Inflammatory macrophage treated with lipopolysaccharide for 4 hours (primary cell): ENCODE measurements at places on chromosomes 7 and 10.
A peak's percentile ranks its signal among the peaks of the same experiment; 100 is the strongest.

DNA sequence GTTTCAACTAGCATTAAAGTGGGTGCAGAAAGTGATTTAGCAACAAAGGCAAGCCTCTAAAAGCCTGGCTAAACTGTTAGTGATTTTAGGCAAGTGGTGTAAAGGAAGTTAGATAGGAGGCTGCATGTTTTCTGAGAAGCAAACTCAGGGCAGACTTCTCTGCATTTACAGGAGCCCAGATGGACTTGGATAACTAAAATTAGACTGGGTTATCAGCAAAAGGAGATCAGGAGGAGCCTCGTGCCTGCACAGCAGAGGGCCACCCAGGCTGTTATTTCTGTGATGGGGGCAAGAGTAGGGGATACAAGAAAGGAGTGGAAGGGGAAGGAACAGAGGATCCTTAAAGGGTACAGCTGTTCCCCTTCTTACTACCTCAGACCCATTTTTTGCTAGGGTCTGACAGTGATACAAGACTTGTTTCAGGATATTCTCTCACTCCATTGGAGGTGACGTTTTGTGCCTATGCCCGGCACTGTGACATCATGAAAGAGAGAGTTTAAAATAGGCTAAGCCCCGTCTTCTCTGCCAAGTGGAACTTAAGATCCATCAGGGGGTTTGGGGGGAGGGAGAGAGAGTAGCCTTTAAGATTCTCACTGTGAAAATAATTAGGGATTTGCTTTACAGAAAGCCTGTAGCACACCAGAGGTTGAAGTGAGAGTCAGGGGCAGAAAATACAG lies 49.6 kb upstream of the PDCD4 start:
- DNase-seq: no peak

DNA sequence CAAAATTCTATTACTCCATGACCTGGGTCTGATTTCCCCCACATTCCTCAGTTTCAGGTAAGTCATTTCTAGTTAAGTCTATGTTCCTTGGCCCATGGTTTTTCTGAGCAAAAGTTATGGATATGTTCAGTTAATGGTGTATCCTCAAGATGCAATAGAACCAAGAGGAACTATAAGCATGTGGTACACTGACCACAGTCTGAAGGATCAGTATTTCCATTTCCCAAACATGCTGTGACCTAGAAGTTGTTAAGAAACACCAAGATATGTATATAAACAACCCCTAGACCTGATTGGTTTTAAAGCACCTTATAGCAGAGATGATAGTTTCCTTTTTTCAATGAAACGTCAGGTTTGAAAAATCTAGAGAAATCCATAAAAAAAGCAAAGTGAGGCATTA lies 94.2 kb upstream of the ABCB5 start:
- peak; percentile 60 for DNase-seq

DNA sequence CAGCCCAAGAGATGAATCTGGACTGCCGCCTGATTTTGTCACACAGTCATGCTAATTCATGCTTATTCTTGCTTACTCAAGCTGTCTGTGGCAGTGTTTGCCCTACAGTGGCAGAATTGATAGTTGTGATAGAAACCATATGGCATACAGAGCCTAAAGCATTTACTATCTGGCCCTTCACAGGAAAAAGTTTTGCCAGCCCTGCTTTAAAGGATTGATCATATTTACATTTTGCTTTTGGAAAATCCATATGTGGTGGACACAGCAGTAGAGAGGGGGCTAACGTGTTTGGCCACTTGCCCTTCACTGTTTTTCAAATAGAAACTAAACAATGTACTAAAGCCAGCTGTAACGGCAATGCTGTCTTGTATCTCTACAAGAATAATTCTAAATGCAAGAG lies 974.0 kb upstream of the GHITM start:
- DNase-seq: no peak

DNA sequence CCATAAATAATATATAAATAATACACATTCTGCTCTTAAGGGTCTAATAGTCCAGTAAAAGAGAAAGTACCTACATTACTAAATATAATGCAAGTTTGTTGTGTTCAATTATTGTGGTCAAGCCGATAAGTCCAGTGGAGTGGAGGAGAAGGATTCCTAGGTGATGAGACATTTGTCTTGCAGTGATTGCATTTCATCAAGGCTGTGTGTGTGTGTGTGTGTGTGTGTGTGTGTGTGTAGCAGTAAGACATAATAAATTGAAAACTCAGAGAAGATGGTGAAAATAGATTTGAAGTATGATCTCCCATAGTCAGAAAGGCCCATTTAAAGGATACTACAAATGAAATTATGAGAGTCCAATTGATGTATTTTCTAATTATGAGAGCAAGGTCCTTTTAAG lies 192.5 kb upstream of the SEMA3C start:
- no peak for DNase-seq

- DNase-seq: no peak
Measured at GRCh38 chr10:5933909-5934546, 43.3 kb downstream of the IL15RA start.

DNA sequence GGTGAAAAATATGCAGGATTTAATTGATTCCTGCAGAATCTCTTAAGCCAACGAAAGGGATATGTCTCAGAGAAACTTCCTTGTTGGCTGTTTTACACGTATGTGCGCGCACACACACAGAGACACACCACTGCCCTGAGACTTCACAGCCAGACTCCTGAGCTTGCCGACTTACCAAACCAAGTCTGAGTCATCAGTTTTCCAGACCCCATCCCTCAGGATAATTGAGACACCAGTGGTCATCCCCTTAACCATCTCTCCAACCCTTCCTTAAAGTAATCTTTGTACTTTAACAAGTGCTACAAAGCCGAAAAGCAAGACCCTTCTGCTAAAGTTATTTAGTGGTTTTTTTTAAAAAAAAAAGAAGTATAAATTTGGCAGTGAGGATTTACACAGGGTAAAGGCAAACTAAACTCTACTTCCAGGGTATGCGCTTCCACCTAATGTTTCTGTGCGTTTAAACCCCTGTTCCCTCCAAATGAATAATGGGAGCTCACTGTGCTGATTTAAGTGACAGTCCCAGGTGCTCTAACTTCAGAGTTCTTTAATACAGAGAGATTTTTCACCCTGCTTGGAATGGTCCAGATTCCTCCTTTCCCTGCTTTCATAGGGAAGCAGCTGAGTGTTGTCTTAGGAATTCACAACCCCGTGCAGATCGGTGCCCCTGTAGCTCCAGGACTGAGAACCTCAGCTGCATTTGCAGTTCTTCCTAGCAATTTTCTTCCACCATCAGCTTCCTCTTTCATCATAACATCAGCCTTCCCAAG lies 198.5 kb downstream of the INHBA start:
- DNase-seq: no peak

DNA sequence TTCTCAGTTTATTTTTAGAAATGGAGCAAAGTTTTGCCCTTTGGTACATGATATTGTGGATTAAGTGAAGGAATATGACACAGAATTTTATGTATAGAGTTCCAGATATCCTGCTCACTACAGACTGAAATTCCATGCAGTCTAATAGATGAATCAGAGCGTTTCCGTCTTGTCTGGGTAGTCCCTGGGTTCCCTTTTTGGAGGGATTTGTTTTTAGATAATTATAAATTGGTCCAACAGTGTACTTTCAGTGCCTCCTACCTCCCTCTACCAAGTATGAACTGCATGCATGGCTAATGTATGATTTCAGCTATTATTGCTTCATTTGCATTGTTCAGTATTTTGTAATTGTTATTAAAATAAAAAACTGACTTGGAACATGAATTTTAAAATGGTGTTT lies 74.4 kb downstream of the SEPTIN7 start:
- DNase-seq: no peak

DNA sequence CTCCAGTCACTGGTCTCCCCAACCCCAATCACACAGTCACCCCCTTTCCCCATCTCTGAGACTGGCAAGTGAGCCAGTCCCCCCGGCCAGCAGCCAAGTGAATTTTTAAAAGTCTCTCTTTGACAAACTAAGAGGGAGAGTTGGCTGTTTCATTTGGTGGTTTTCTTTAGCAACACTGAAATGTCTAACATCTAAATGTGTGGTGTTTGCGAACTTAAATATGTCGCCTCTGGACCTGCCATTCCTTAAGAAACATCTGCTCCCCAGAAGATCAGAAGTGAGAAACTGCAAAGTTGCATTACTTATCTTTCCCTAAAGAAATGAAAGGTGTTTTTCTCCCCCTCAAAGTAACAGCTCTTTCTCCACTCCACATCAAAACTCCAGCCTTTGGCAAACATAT lies 34.7 kb upstream of the PLXNA4 start:
- DNase-seq: no peak

- no peak for DNase-seq
Measured at GRCh38 chr10:76786504-76787072, 851.0 kb downstream of the KCNMA1 start.

- no peak for DNase-seq
Measured at GRCh38 chr10:90998733-90999511, 78.0 kb upstream of the ANKRD1 start.

GRCh38 chr7:111730476-111731300 lies 168.4 kb upstream of the IMMP2L start:
- DNase-seq: no peak

DNA sequence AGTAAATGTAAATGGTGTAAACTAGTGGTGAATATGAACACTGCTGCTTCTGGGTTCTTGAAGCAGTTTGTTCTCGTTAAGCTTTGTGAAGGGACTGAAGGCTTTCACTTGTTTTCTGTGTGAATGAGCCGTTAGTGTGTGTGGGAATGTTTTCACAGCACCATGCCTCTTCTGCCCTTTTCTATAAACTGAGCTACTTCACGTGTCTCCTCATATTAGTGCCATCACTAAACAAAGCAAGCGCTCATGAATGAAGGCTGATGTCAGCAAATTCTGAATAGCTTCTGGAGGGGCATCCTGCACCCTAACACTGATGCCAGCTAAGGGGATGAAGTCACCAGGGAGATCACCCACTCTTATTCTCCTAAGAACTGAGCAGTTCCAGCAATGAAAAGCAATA lies 205.6 kb upstream of the ETV1 start:
- no peak for DNase-seq

DNA sequence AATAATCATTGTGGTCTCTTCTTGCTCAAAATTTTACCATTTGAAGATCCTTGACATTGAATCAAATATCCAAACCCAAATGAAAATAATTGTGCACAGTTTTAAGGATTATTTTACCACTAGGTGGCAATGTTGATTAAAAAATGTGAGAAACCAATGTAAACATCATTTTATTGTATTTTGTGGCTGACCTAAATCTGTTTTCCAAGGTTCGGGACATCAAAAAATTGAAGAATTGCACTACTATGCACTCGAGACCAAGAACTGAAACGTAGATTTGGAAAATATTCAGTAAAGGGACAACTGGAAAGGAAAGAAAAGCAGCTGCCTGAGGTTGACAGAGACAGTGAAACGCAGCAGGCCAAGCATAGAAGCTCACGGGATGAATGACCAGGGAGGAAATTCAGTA lies 259.3 kb downstream of the SNX13 start:
- peak; percentile 61 for DNase-seq

GRCh38 chr10:707861-708260 lies 18.4 kb upstream of the DIP2C start:
- no peak for DNase-seq

- peak; percentile 90 for DNase-seq
Measured at GRCh38 chr10:33772370-33773252, 438.1 kb upstream of the NRP1 start.

GRCh38 chr10:122102869-122103525 lies 114.0 kb downstream of the TACC2 start:
- DNase-seq: no peak

- DNase-seq: no peak
Measured at GRCh38 chr10:100504096-100504495, 15.6 kb downstream of the SEC31B start.

DNA sequence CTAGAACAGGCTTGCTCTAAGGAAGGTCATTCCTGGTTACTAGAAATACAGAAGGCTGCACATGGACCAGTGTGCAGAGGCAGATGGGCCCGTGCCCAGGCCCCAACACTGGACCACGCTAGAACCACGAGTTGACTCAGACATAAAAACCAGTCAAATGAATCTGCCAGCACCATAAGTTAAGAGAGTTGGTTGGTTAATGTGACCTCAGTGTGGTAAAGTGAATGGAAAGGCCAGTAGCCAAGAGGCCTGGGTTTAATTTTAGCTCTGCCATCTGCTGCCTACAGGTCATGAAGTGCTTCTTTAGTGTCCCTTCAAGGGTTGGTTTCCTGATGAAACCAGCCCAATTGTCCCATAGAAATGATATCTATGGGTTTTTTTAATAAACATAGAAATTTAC lies 329.6 kb upstream of the NRP1 start:
- DNase-seq: no peak

- no peak for DNase-seq
Measured at GRCh38 chr10:119643306-119644204, 7.6 kb upstream of the BAG3 start.

- DNase-seq: no peak
Measured at GRCh38 chr7:22350466-22351328, 6.3 kb downstream of the RAPGEF5 start.

GRCh38 chr7:30926313-30926712 lies 14.7 kb downstream of the AQP1 start:
- DNase-seq: no peak

DNA sequence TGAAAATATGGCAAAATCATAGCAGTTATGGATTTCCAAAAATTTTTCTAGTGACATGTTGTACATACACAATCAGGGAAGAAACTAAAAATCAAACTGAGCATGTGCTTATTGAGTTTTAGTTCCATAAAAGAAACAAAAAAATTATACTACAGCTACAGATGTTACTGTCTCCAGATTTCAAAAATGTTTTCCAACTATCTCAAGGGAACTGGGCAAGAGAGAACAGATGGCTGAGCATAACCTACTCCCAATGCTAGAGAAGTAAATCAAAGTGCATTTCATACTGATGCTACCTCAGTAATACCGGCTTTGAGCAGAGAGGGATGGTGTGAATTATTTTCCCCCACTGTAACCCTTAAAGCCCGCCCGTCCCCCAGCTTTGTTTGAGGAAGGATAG lies 40.7 kb upstream of the KMT2C start:
- no peak for DNase-seq

- no peak for DNase-seq
Measured at GRCh38 chr10:47419421-47419820, 35.3 kb upstream of the ZNF488 start.

GRCh38 chr10:101284744-101285463 lies 55.6 kb upstream of the LBX1 start:
- DNase-seq: no peak

GRCh38 chr7:158302274-158303070 lies 285.2 kb downstream of the PTPRN2 start:
- DNase-seq: no peak

DNA sequence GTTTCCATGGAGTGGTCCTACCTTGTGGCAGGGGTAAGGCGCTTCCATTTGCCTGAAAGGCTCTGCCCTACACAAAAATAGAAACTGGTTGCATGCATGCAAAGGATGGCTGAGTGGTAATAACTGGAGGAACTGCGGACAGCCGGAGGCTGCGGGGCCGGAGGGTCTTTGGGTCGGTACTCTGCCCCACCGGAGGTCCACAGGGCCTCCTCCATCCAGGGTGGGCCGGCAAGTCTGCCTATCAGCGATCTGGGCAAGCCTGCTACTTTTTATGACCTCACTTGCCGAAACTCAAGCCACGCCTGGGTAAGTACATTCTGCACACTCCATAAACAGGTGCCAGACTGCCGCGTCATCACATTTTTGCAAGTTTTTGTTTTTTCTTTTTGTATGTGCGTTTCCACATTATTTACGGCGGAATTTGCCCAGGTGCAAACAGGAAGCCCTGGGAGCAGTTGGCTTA lies 30.0 kb downstream of the TACC2 start:
- no peak for DNase-seq

- peak; percentile 58 for DNase-seq
Measured at GRCh38 chr10:96288151-96288621, 16.0 kb upstream of the DNTT start.

- DNase-seq: peak; percentile 78
Measured at GRCh38 chr7:100088621-100089457, at the start of gene COPS6. Gene COPS6 (plus strand): TSS chr7:100088969. CDS start chr7:100088991, 22 bp downstream.

GRCh38 chr10:126090443-126090842 lies 194.1 kb downstream of the FANK1 start:
- DNase-seq: no peak
